ENCODE measurements at places on chromosomes 5 and 9.

GRCh38 chr9:95383185-95383676 is 65.7 kb upstream of the FANCC start:
- no peak for DNase-seq

DNA sequence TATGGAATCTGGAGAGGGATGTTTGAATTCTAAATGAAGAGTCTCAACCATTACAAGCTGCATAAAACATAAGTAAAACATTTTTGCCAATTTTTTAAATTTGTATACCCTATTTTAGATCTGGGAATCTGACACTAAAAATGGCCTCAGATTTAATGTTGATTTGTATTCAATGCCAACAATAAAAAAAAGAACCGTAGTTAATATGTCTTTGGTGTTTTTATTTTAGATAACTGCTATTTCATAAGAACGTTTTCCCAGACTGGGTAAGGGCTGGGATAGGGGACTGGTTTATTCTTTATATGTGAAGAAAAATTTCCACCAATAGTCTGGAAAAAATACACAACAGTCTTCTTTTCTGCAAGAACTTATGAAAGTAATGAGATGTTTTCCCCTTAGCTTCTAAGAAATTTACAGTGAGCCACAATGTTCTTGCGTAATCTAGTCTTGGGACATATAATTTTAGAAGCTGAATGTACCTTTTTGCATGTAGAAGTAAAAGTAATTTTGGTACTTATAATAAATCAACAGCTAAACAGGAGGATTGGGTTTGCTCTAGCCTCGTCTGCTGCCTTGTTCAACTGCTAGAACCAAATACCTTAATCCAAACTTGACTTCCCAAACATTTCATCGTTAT is 244.6 kb upstream of the EFNA5 start:
- peak; percentile 13 for DNase-seq

DNA sequence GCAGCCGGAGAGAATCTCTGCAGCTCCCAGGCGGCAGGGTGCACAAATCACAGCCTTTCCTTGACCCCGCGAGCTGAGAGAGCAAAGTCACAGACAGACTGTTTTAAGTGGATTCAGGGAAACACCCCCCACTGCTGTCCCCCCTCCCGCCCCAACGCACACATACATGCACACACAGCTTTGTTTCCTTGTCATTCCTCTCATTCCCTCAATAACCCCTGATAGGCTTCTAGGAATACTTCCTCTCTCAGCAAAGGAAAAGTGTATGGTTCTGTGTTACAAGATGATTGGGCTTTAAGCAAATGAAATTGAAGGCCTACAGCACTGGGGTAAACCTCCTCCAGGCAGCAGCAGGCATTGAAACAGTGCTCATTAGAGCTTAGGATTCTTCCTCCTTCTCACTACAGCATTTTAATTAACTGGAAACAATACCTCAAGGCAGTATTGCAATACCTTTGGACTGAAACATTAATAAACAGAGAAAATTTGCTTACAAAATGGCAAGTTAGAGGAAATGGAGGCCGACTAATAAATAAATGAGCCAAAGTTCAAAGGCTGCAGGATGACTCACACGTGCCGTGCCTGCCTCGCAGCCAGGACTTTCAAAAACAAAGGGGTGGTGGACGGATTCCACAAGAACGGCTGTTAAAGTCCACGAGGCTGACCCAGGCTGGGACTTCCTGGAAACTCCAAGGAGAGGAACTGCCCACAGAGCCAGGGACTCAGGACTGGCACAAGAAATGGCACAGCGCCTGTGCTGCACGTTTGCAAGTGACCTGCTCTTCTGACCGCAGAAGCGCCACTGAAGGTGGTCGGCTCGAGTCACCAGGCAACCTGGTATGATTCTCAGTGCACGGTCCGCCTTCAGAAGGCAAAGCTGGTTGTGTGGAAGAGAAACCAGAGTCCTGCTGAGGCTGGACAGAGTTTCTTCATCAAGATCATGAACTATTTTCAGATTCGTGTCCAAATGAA is 236.2 kb downstream of the SYK start:
- DNase-seq: no peak

GRCh38 chr5:61082516-61083280 is 79.6 kb downstream of the SMIM15 start:
- no peak for DNase-seq

DNA sequence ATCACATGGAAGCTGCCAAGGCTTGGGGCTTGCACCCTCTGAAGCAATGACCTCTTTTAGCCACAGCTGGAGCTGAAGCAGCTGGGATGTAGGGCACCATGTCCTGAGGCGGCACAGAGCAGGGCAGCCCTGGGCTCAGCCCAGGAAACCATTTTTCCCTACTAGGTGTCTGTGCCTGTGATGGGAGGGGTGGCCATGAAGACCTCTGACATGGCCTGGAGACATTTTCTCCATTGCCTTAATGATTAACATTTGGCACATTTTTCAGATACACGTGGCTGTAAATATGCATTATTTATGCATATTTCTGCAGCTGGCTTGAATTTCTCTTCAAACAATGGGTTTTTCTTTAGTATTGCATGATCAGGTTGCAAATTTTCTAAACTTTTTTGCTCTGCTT is 81.7 kb downstream of the OSMR start:
- DNase-seq: no peak

GRCh38 chr5:118060833-118061232 is 927.5 kb downstream of the DTWD2 start:
- no peak for DNase-seq

DNA sequence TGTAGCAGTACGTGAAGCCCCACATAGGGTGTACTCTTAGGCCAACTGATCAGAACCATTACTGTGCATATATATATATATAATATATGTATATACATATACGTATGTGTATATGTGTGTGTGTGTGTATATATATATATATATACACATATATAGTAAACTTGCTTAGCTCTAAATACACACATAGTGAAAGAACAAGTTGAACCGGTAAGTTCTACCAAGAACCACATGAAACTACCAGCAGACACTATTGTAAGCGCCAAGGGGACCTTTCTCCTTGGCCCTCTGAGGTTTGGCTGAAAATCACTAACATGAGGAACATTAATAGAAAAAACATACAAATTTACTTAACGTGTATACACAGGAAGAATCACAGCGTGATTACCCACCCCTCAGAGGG is 1.8 kb upstream of the TARS1 start:
- no peak for DNase-seq

- no peak for DNase-seq
Measured at GRCh38 chr5:139023286-139023685, 148.2 kb upstream of the LRRTM2 start.

- DNase-seq: no peak
Measured at GRCh38 chr9:92853716-92854115, 24.1 kb downstream of the ZNF484 start.

DNA sequence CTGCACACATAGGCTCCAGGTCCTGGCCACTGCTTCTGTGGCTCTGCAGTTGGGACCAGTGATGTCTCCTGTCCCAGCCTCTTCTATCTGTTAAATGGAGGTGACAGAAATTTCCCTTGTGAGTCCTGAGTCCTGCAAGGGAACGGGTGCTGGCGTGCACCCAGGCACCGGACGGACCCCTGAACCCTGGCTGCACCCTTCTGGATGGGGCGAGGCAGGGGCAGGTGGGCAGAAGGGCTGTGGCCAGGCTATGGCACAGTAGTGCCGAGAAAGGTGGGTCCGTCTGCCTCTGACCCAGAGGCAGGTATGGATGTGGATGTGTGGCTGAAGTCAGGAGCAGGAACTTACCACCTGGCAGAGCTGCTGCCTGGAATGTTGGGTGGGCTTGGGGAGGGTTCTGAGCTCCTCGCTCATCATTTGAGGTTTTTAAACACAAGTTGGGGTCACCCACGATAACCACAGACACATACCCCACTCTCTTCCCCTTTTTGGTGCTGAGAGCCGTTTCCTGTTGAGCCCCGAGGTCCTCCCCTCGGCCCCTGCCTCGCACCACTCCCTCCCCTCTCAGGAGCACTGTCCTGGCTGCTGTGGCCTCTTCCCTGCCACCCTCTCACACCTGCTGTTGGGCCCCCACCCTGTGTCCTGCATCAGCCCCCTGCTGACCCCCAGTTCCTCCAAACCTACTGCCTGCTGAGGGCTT is 82.0 kb downstream of the COL5A1 start:
- no peak for DNase-seq

DNA sequence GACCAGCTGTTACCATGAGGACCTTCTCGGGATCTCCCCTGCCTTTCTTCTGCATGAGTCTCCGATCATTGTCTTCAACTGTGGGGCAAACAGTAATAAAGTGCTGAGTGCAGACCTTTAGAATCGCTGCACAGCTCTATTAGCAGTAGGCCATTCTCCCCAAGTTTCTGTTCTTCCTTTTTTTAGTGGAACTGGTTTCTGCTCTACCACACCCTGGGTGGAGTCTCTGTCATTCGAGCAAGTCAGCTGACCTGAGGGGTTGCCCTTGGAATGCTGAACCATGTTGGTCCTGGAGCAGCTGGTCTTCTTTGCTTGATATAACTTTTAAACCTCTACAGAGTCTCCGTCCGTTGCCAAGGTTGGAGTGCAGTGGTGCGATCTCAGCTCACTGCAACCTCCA is 33.4 kb upstream of the GNPDA1 start:
- no peak for DNase-seq

DNA sequence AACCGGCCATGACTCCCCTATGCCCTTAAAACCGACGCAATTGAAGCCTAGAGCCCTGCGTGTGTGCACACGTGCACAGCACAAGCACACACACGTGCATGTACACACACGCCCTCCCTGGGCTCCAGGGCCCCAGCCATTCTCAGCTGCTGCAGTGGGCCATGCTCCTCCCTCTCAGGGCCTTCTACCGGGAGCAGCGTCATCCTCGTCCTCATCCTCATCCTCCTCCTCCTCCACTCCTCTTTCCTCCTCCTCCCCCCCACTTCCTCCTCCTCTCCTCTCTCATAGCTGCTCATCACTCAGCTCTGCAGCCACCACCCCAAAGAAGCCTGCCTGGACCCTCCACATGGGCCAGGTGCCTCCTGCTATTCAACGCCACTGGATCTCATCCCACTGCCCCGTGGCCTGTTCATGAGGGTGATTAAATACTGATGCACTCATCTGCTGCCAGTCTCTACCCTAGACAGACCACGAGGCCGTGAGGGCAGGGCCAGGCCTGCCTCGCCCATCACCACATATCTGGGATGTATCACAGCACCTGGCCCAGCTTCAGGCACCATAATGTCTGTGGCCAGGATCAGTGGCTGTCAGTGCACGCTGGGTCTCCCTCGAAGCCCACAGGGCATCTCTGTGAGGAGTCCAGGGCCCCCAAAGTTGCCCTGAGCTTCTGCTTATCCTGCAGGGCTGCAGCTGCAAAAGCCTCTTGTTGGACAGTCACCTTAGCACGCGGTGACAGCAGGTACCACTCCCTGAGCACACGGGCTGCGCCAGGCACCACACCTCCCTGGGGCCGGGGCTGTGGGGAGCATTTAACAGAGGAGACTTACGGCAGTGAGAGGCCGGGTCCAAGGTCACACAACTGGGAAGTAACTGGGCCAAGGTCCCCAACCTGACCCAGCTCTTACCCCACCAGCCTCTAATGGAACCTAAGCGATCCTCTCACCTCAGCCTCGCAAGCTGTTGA is 9.8 kb downstream of the FAM78A start:
- DNase-seq: no peak

GRCh38 chr9:4237748-4238511 is 61.9 kb downstream of the GLIS3 start:
- DNase-seq: no peak

DNA sequence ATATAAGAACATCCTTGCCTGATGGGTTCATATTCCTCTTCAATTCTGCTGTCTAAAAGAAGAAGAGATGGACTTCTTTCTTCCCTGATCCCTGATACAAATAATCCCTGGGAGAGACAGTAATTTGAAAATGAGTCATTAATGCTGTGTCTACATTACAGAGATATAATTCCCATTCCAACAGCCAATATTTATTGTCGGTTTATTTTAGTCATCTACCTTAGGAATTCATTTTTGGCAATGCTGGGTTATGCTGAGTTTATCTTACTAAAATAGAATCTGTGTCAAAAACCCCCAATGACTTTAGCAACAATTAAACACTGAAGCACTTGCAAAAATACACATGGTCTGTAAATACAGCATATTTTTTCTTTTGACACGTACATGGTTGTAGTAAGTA is 23.9 kb downstream of the ZNF474 start:
- peak; percentile 58 for DNase-seq

GRCh38 chr5:58491216-58491892 is at the start of gene GAPT:
Gene GAPT, plus strand, starts transcription at chr5:58491435. Its CDS starts 3,102 bp downstream, at chr5:58494537.
- no peak for DNase-seq

- no peak for DNase-seq
Measured at GRCh38 chr9:91154686-91155085, 207.0 kb downstream of the AUH start.

GRCh38 chr9:13860946-13861640 is 452.8 kb downstream of the NFIB start:
- DNase-seq: no peak

DNA sequence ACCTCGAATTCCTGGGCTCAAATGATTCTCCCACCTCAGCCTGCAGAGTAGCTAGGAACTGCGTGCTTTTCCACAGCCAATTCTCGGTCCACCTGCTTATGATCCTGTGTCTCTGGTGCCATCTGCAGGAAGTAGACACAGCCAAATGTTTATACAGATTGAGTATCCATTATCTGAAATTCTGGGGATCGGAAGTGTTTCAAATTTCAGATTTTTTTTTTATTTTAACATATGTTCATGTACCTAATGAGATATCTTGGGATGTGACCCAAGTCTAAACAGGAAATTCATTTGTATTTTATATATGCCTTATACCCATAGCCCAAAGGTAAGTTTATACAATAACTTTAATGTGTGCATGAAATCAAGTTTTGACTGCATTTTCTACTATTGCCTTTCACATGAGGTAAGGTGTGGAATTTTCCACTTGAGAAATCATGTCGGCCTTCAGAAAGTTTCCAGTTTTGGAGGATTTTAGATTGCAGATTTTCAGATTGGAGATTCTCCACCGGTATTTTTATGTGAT is 89.5 kb downstream of the ESM1 start:
- peak; percentile 70 for DNase-seq

DNA sequence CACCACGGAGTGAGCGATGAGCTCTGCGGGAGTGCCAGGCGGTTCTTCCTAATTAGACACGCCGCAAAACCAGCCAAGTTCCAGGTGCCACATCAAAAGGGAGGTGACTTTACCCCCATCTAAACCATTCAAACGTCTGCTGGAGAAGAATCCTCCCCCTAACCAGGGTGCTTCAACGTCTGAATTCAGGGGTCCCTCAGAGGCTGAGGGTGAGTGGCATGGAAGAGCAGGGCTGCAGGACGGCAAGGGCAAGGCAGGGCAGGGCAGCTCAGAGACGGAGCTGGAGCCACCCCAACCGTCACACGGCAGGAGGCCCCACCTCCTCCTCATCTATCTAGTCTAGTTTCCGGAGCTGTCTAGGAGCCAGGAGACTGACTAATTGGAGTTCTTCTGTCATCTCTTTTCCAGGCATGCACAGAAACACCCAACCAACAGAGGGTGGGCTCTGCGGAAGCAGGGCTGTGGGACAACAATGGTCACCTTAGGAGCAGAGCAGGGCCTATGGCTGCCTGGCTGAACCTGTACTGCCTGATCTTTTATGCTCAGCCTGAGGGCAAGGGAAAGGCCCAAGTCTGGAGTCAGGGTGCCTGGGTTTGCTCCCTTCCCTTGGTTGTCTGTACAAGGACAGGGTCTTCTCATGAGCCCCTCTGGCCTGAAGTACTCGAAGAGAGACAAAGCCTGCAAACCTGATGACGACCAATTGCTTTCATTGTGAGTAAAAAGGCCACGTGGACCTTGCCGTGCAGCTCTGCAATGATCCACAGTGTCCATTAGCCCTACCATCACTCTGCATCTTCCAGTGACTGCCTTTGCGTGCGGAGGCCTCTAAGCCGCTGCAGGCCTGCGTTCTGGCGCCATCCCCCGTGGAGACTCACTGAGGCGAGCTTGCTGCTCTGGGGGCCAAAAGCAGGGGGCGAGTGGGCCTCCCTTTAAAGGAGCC is 81.0 kb upstream of the SLC25A51 start:
- DNase-seq: no peak

GRCh38 chr9:99143655-99144054 is 38.7 kb downstream of the TGFBR1 start:
- DNase-seq: no peak
